ENCODE measurements at places on chromosomes 13 and 19. TPM values are rescaled to one million over a fixed set of nuclear protein-coding genes. Genes with fewer than 3 reads are reported as not detected.

GRCh38 chr13:24894972-24895300 lies 131.0 kb downstream of the RNF17 start:
- DNase-seq, result no peak

The KLK13 gene
- total RNA-seq, result not detected

The CLEC4M gene
- total RNA-seq, result not detected

The IGFL2 gene
- total RNA-seq, result 1.2 TPM

The BBC3 gene
- total RNA-seq, result 2.2 TPM

The RNF17 gene
- total RNA-seq, result 0.09 TPM
